ENCODE measurements at places on chromosomes 12 and 14.
A peak's percentile ranks its signal among the peaks of the same experiment; 100 is the strongest.

- peak; percentile 91 for DNase-seq
These were observed 182.9 kb downstream of the EXOC5 start for GRCh38 chr14:57085801-57086200.

- no peak for DNase-seq
These were observed 7.7 kb upstream of the INF2 start for GRCh38 chr14:104681689-104682074.

GRCh38 chr12:126384026-126384564 is 1318.9 kb downstream of the AACS start:
- peak; percentile 5 for DNase-seq

DNA sequence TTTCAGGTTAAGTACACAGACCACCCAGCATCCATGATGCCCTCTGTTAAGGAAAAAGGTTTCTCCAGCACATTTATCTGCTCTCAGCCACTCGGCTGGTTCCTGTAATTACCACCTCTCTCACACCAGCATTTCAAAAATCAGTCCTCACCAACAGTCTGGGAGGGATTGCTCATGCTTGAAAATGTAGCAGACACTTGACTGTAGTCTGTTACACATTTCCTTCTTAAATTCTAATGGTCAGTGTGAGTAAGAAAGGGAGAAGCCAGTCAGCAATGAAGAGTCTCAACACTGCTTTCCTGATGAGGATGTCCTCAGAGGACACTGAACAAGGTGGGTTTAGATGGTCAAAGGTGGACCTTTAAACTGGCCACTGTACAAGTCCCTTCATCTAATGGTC is 6.0 kb downstream of the ZBTB39 start:
- no peak for DNase-seq
